ENCODE measurements at places on chromosomes 1 and 21. TPM values are rescaled to one million over a fixed set of nuclear protein-coding genes. Genes with fewer than 3 reads are reported as not detected.

Gene SPRR2G
- not detected for total RNA-seq

Gene KCNA3
- total RNA-seq, result 0.43 TPM

Gene SHISA4
- total RNA-seq, result 9.6 TPM

Gene DYRK3
- 6.2 TPM for total RNA-seq

Gene ABCB10
- 29.0 TPM for total RNA-seq

Gene VHLL
- total RNA-seq, result not detected

Gene IL20
- total RNA-seq, result not detected

Gene NCSTN
- 103 TPM for total RNA-seq

Gene OLFML2B
- total RNA-seq, result 2.2 TPM

Gene B3GALT5
- 7.0 TPM for total RNA-seq

Gene FMN2
- total RNA-seq, result 0.97 TPM

Data from hepatocyte (in vitro differentiated cells).